ENCODE measurements at places on chromosomes 5 and 9. TPM values are rescaled to one million over a fixed set of nuclear protein-coding genes. Genes with fewer than 3 reads are reported as not detected.
A peak's percentile ranks its signal among the peaks of the same experiment; 100 is the strongest.

DNA sequence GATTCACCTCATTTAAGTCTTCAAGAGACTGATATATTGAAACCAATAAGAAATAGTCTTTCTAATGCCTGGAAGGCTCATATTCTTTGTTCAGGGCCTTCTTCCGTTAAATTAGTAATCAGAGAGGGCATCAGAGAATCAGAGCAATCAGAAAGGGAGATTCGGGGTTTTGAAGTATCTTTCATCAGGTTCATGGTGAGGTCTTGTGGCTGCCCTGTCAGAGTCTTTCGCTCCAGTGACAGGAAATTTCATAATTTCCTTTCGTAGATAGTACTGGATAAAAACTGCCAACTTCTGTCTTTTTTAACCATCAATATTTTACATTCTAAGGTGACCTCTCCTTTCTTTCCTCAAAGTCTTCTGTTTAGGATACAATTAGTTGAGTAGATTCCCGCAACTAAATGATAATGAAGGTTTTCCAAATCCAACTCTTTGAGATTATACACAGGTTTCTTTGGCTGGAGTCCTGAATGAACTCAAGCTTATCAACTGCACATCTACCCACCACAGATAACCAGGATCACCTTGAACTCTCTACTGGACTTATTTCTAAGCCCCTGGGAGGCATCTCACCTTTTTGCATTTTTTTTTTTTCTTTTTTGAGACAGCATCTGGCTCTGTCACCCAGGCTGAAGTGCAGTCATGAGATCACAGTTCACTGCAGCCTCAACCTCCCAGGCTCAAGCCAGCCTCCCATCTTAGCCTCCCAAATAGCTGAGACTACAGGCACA is 5.5 kb downstream of the IL31RA start:
- H3K4me3 ChIP-seq, result peak overlapping the region; percentile 31
- peaks cover 1% of the 10 kb centered on the region for H3K27me3 ChIP-seq
- peak overlapping the region; percentile 74 for H3K27ac ChIP-seq
- no peaks in the 10 kb centered on the region for H3K36me3 ChIP-seq

DNA sequence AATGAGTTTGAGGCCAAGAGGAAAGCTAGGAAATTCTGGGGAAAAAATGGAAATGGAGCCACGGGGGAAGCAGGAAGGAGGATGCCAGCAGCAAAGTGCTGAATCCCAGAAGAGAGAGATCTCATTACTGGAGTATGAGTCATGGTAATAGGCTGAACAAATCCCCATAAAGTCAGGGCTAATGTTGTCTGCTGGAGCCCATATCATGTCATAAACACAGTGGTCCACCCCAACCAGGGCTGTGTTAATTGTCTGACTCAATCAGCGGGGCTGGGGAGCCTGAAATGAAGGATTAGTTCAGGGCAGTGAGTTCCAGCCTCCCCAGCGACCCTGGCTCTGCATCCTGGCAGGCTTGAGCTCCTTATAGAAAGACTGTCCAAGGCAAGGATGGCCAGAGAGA is 68.8 kb downstream of the TLR4 start:
- DNase-seq, result no peak
- H3K4me3 ChIP-seq, result no peak overlapping the region
- no peak overlapping the region for H3K27ac ChIP-seq
- peaks cover 7% of the 10 kb centered on the region for H3K4me1 ChIP-seq
- H3K36me3 ChIP-seq, result no peaks in the 10 kb centered on the region
- H3K27me3 ChIP-seq, result peaks cover 27% of the 10 kb centered on the region

DNA sequence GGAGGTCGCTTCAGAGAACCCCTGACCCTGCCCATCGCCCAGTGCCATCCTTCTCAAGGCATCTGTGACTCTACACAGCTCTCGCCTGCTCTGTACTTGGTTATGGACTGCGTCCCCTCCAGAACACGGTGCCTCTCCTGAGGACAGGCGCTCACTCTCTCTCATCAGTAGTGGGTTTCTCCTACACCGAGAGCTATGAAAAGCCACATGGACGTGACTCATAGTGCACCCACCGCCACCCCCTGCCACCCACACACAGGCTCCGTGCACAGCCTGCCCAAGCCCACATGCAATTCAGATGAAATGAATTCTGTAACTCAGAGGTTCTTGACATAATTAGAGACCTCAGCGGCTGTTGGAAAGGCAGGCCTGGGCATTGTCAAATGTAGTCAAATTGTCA is 13.9 kb downstream of the GTF3C5 start:
- H3K27ac ChIP-seq, result no peak overlapping the region
- peaks cover 3% of the 10 kb centered on the region for H3K4me1 ChIP-seq
- H3K27me3 ChIP-seq, result no peaks in the 10 kb centered on the region
- peaks cover 44% of the 10 kb centered on the region for H3K36me3 ChIP-seq

The OTULINL gene
- total RNA-seq, result 34.6 TPM

DNA sequence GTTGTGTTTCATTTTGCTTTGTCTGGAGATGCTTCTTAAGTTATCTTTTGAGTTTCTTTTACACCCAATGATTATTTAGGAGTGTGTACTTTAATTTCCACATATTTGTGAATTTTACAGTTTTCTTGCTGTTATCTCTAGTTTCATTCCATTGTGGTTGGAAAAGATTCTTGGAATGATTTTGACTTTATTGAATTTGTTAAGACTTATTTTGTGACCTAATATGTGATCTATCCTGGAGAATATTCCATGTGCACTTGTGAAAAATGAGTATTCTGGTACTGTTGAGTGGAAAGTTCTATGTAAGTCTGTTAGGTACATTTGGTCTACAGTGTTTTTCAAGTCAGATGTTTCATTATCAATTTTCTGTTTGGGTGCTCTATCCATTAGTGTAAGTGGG is 24.4 kb upstream of the GRAMD2B start:
- no peak for DNase-seq
- H3K27ac ChIP-seq, result no peak overlapping the region
- no peak overlapping the region for H3K4me3 ChIP-seq
- H3K4me1 ChIP-seq, result no peaks in the 10 kb centered on the region
- no peaks in the 10 kb centered on the region for H3K36me3 ChIP-seq

The IL3 gene
- total RNA-seq, result 1.4 TPM

DNA sequence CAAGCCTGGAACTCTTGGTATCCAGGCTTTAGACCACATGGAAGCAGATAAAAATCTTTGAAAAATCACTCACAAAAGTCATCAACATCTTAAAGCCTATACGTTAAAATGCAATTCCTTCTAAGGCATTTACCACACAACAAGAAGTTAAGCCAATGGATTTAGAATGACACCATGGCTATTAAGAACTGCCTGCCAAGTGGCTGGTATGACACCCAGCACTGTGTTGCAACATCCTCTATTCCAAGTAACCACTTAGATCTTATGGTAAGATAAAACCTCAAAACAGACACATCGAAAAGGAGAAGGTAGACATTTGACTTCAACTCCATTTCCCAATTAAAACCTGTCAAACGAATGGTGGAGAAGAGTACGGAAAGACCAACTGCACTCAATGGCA is 344.2 kb upstream of the SLC30A5 start:
- DNase-seq, result no peak
- no peak overlapping the region for H3K4me3 ChIP-seq
- peaks cover 10% of the 10 kb centered on the region for H3K4me1 ChIP-seq
- H3K36me3 ChIP-seq, result no peaks in the 10 kb centered on the region

The DOCK2 gene
- total RNA-seq, result 270 TPM

All from activated CD4-positive, alpha-beta memory T cell treated with anti-CD3 and anti-CD28 coated beads, Interleukin-2, amount 10 ng/mL, durations not matched to agents 7 days and 5 days (primary cell).